ENCODE measurements at places on chromosomes 4 and X. TPM values are rescaled to one million over a fixed set of nuclear protein-coding genes. Genes with fewer than 3 reads are reported as not detected.

The CMC4 gene
- total RNA-seq = 7.7 TPM

GRCh38 chr4:4791299-4792111 lies 68.0 kb upstream of the MSX1 start:
- no peaks in the 10 kb centered on the region for H3K4me1 ChIP-seq
- DNase-seq = no peak
- H3K4me3 ChIP-seq = no peak overlapping the region
- H3K27me3 ChIP-seq = peaks cover 14% of the 10 kb centered on the region
- no peaks in the 10 kb centered on the region for H3K36me3 ChIP-seq

The GPRASP3 gene
- total RNA-seq = 1.5 TPM

DNA sequence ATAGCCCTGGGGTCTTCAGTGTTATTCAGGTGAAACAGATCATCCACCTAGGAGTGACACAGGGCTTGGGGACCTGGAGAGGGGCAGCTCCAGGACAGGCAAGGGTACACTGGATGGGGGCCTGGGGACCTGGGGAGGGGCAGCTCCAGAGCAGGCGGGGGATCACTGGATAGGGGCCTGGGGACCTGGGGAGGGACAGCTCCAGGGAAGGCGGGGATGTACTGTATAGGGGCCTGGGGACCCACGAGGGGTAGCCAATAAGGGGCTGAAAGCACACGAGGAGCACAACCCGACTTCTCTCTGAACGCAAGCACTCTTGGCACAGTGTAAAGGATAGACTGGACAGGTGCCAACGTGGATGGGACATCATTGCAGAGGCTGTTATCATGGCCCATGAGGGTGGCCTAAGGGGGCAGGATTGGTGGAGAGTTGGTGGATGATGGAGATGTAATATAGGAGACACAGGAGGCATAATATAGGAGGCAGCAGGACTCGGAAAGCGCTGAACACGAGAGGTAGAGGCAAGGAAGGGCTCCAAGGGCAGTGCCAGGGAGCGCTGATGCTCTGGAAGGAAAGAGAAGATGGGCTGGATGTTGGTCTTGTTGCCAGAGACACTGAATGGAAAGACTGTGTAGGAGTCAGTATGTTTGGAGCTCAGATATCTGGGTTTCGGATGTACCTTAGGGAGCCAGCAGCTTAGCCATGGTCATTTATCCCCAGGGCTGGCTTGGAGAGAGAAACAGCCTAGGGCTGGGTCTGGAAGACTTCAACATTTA lies 37.9 kb upstream of the FGFBP2 start:
- peaks cover 14% of the 10 kb centered on the region for H3K27me3 ChIP-seq
- no peaks in the 10 kb centered on the region for H3K36me3 ChIP-seq
- no peak for DNase-seq
- no peak overlapping the region for H3K27ac ChIP-seq
- H3K4me3 ChIP-seq = no peak overlapping the region
- peaks cover 6% of the 10 kb centered on the region for H3K4me1 ChIP-seq

GRCh38 chr4:76981644-76982043 lies 32.1 kb downstream of the SEPTIN11 start:
- no peak overlapping the region for H3K4me3 ChIP-seq
- no peak for DNase-seq
- no peaks in the 10 kb centered on the region for H3K27me3 ChIP-seq
- H3K4me1 ChIP-seq = peaks cover 52% of the 10 kb centered on the region
- H3K27ac ChIP-seq = no peak overlapping the region
- no peaks in the 10 kb centered on the region for H3K36me3 ChIP-seq

GRCh38 chrX:51568586-51568985 lies 50.1 kb downstream of the CENPVL3 start:
- H3K4me1 ChIP-seq = no peaks in the 10 kb centered on the region
- H3K36me3 ChIP-seq = no peaks in the 10 kb centered on the region
- no peak overlapping the region for H3K4me3 ChIP-seq

The MXRA5 gene
- 0.09 TPM for total RNA-seq

The PNMA3 gene
- total RNA-seq = 9.9 TPM

DNA sequence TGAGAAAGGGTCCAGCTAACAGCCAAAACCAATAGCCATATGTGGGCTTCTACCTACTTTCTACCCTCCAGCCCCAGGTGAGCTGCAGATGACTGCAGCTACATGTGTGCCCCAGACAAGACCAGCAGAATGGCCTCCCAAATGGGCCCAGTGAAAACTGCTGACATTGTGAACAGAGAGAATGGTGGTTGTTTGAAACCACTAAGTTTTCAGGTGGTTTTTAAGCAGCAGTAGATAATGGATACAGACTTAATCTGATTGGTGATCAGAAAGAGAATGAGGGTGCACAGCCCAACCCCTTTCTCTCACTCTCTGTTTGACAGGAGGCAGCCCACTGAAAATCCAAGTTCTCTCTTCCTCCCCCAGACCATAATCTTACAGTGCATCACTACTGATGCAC lies 42.5 kb upstream of the BBS12 start:
- H3K4me1 ChIP-seq = peaks cover 7% of the 10 kb centered on the region
- H3K36me3 ChIP-seq = no peaks in the 10 kb centered on the region
- H3K27me3 ChIP-seq = no peaks in the 10 kb centered on the region
- no peak overlapping the region for H3K4me3 ChIP-seq

GRCh38 chr4:75514949-75515612 lies 808 bp downstream of the THAP6 start:
- H3K4me1 ChIP-seq = peaks cover 35% of the 10 kb centered on the region
- DNase-seq = no peak
- peak overlapping the region; percentile 77 for H3K4me3 ChIP-seq
- H3K27me3 ChIP-seq = no peaks in the 10 kb centered on the region
- H3K36me3 ChIP-seq = no peaks in the 10 kb centered on the region

The FAT4 gene
- total RNA-seq = 0.03 TPM

The TREX2 gene
- total RNA-seq = 3.2 TPM
